Stimulated activated CD4-positive, alpha-beta T cell treated with anti-CD3 and anti-CD28 coated beads, TNF-alpha, amount 100 ng/mL, for 1 hour (primary cell): ENCODE measurements at places on chromosomes 16 and 17.

DNA sequence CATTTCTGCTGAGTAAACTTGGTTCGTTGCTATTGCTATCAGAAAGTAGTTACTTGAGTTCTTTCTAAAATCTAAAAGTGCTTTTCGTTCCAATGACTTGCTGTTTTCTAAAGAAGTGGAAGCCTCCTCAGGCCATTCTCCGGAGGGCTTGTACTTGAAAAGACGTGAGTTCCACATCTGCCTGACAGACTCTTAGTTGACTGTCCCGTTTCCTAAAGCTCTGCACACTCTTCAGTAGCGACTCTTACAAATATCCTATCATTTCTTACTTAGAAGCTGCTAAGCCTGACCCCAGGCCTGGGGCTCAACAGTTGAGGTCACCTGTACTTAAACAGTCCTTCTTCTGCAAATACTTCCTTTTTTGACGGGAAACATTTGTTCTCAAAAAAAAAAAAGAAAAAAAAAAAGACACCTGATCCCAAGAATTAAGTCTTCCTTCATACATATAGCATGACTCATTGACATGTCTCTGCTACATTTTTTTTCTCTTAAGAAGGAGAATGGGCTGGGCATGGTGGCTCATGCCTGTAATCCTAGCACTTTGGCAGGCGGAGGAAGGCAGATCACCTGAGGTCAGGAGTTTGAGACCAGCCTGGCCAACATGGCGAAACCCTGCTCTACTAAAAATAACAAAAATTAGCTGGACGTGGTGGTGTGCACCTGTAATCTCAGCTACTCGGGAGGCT lies 61.5 kb downstream of the DHRS7C start:
- DNase-seq: no peak

DNA sequence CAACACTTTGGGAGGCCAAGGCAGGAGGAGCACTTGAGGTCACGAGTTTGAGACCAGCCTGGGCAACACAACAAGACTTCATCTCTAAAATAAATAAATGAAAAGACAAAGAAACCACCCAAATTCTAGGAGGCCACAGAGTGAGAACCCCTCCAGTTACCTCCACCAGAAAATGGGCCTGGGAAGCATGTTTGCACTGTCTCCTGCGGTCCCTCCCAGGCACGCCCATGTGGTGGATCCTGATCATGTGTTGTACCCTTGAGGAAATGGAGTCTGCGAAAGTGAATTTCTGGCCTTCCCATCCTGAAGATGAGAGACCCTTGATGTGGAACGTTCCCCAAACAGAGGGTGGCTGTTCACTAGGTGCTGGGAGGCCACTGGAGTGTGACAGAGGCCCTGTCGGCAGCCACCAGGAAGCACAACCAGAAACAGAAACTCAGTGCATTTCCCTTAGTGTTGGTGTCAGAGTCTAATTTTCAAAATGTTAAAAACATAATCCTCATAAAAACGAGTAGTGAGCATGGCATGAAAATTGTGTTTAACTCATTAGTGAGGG lies 19.2 kb upstream of the USP22 start:
- DNase-seq: no peak

GRCh38 chr17:10843811-10844210 lies 5.9 kb upstream of the PIRT start:
- DNase-seq: no peak

DNA sequence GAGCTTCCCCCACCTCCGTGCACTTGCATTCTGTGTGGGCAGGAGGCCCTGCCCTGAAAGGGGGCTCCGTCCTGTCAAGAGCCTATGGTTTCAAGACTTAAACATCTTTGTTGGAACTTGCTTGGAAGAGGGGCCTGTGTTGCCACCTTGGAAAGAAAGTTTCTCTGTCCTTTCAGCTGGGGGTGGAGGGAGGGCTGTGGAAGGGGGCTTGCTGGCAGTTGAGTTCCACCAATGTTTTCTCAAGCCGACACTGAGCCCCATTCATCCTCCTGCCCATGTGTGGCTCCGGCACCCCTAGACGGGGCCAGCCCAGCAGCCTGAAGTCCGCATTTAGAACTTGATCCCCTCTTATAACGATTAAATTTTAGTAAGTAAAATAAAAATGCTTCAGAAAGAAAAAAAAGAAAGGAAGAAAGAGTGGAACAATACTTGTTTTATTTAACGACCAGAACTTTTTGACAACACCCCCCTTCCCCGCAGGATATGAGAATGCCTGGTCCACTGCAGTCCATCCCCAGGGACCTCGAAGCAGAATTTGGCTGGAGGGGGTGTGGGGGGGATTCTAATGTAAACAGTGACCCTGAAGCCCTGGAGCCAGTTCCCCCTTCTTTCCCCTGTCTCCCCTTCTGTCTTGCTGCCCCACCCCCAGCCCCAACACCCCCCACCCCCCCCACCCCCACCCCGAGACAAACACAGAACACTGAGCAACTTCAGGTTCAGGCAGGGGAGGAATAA lies 26.9 kb upstream of the CLEC18A start:
- DNase-seq: no peak

GRCh38 chr16:8972843-8973586 lies 9.3 kb upstream of the USP7 start:
- DNase-seq: no peak

- DNase-seq: no peak
Measured at GRCh38 chr17:80385046-80385445, 29.9 kb upstream of the ENDOV start.

DNA sequence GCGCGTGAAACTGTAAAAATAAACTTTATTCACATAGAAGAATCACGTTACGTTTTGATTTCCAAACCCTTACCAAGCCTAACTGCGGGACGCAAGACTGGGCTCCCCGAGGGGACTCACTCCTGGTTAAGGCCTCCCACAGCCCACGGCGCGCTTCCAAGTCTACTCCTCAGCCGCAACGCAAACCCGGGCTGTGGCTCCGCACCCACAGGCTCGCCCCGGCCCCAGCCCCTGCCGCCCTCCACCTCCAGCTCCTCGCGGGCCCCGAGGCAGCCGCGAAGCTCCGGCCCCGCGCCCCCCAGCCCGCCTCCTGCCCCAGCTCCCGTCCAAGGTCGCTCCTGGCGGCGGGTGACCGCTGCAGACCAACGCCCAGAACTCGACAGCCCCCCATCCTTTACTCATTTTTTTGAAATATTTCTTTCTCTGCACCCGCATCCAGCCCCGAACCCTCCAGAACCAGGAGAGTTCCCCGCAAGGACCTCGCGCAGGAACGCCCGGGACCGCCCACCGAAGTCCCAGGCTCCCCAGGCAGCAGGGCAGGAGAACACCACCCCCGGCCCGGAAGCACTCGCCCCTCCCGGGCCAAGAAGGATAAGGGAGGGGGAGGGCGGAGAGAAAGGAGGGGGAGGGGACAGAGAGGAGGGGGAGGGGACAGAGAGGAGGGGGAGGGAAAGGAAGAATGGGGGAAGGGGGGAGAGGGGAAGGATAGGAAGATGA lies 912 bp downstream of the USP22 start:
- peak; percentile 35 for DNase-seq

DNA sequence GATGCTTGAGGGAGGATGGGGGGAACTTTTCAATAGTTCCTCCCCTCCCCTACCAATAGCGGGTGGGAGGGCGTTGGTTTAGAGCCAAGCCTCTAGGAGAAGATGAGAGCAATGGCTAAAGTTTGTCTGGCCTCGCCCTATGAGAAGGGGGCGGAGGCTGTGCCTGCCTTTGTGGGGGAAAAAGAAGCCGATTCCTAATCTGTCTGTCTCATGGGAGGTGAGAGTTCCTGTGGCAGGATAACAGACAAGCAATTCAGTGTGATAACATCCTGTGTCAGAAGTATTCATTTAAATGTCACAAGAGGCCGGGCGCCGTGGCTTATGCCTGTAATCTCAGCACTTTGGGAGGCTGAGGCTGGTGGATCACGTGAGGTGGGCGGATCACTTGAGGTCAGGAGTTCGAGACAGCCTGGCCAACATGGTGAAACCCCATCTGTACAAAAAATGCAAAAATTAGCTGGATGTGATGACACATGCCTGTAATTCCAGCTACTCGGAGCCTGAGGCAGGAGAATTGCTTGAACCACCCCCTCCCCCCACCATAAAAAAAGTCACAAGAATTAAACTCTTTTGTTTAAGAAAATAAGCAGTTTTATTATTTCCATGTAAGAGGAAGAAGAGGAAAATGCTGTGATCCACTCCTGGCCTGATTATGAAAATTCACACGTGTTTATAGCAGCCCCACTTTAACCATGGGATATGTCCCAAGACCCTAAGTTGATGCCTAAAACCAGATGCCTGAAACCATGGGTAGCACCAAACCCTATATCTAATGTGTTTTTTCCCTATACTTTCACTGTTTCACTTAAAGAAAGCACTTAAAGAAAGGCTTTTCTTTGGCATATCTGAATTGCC lies 1.7 kb downstream of the SLFN5 start:
- DNase-seq: peak; percentile 47

DNA sequence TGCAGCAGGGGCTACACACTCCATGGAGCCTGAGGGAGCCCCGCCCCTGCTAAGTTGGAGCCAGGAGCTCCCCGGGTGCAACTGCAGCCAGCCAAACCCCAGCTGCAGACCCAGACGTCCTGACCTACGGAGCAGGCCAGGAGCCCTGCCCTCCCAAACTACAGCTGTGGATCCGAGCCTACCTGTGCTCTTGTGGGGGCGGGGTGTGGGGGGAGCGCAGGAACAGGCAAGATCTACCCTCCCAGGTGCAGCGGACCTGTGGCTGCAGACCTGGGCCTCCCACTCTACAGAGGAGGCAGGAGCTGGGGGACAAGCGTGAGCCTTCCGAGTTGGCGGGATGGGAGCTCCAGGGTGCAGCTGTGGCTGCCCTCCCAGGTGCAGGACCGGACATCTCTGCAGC lies 29.7 kb upstream of the MYLK3 start:
- DNase-seq: no peak

- DNase-seq: no peak
Measured at GRCh38 chr16:74716355-74716754, 15.7 kb upstream of the MLKL start.

- no peak for DNase-seq
Measured at GRCh38 chr17:51999654-52000053, 158.9 kb downstream of the CA10 start.

GRCh38 chr17:512926-513325 lies 160.3 kb upstream of the RPH3AL start:
- DNase-seq: no peak

GRCh38 chr17:81866440-81867169 lies 4.5 kb downstream of the ARHGDIA start:
- DNase-seq: no peak

DNA sequence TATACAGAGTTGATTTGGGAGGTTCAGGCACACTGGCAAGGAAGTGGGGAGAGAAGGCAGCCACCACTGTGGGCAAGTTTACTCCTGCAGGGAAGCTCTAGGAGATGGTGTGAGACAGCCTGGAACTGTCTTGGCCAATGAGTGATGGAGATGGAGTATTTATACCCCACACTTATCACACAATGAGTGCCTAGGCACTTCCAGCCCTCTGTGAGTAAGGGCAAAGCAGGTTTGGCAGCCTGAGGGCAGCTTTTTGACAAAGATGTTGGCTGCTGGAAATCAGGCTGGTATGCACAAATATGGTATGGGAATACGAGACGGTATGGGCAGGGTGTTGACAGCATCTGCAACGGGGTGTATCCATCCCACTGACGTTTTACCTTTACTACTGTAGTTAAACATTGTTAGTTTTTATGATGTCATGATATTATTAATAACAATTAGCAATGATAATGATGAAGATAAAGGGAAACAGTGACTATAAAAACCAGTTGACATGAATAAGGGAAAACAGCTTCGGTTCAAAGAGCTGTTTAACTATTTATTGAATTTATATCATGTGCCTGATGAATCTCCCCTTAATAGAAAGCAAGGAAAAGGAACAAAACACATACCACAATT lies 149.9 kb downstream of the CDK5R1 start:
- no peak for DNase-seq

DNA sequence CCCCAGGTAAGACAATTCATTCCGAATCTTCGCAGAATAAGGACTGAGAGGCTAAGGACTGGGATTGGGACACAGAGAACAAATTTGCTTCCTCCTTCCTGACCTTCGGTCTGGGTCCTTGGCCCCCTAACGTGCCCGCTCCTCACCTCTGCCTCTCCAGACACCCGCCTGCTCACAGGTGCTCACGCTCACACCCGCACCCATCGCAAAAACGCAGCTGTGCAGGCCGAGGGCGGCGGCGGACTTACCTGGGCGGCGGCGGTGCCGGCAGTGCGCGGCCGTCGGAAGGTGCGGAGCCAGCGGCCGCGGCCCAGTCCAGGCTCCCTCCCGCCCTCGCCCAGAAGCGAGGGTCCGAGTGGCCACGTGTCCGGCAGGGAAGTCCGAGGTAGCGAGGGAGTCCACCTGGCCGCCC lies 7.1 kb upstream of the HOXB9 start:
- DNase-seq: no peak

GRCh38 chr17:69030169-69030568 lies 30.6 kb downstream of the ABCA9 start:
- DNase-seq: no peak
